ENCODE measurements at places on chromosomes 11 and 22.

DNA sequence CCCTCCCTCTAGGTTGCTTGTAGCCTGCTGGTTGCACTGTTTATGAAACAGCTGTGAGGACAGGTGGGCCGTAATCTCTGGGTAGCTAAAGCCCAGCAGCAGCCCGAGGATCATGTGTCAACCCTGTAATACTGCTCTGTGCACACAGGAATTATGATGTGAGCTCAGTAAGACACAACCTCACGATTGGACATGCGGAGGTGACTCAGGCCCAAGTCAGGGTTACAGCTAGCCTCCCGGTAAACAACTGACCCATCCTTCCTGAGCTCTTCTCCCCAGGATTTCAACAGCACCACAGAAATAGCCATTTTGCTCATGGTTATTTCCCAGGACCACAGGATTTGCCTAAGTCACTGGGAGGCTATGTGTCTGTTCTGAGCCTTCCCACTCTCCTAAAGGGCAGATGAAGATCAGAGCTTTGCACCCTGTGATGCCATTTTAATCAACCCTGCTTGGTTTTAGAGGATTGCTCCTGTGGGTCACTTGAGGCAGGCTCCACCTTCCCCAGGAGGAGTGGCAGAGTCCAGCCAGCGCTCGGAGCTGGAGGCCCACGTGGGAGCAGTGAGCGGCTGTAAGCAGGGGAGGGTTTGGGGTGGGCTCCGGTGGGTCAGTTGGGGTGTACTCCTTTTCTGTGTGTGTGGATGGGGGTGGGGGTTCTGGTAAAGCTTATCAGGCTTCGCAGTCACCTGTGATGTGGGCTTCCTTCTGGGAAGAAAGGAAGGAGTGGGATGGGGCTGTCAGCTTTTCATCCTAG is at the start of gene AMPD3:
AMPD3 (plus strand) TSS at position 387 of the 754 bp plus-strand sequence. CDS start 6,256 bp downstream, outside the sequence.
- no peak for DNase-seq

DNA sequence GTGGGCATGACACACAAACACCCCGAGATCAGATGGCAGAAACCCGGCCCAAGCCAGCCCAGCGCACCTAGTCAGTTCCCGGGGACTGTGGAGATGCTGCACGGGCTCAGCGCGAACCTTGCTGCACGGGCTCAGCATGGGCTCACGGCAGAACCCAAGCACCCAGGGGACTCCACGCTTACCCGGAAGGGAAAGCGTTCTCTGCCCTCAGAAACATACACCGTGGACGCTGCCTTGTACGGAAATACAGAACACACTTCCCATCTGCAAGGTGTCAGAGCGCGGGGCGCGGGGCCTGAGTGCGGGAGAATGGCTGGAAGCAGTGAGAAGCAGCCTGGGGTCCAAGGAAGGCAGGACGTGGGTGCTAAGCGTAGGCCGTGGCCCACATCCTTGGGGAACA is 319.9 kb downstream of the NTM start:
- no peak for DNase-seq

- no peak for DNase-seq
Measured at GRCh38 chr11:36463781-36464180, 46.3 kb downstream of the TRAF6 start.

- DNase-seq, result no peak
Measured at GRCh38 chr11:2806351-2807024, 79.1 kb downstream of the CDKN1C start.

DNA sequence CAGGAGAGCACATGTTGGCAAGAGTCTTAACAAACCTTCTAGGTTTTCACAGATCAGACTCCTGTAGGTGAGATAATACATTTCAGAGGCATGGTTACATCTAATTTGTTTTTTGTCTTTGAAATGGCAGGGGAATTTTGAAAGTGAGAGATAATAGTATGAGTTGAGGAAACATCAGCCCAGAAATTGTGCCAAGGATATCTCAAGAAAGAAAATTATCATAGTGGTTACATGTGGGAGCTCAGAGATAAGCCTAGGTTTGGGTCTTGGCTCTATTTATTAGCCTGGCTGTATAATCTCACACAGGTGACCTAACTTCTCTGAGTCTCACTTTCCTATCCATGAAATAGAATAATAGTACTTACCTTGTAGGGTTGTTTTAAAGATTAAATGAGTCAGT is 443 bp downstream of the BTBD18 start:
- no peak for DNase-seq

DNA sequence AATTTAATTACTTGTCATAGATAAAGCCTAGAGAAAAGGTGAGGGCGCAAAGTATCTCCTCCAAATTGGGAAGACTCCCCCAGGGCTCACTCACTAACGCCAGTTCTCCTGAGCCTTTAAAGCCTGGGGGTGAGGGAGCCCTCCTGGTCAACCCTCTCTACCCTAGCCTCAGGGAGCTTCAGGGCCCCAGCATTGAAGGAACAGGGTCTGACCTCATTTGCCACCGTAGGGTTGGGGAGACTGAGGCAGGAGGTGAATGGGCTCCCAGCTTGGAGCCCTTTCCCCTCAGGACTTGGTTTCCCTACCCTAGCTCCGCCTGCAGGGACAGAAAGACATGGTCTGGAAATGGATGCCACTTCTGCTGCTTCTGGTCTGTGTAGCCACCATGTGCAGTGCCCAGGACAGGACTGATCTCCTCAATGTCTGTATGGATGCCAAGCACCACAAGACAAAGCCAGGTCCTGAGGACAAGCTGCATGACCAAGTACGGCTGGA is 1.7 kb downstream of the FOLR2 start:
- no peak for DNase-seq
